GM12891 (cell line): ENCODE measurements at places on chromosomes 11 and 22.

- DNase-seq: no peak
These were observed 33.4 kb downstream of the ARHGAP1 start for GRCh38 chr11:46667043-46667481.

DNA sequence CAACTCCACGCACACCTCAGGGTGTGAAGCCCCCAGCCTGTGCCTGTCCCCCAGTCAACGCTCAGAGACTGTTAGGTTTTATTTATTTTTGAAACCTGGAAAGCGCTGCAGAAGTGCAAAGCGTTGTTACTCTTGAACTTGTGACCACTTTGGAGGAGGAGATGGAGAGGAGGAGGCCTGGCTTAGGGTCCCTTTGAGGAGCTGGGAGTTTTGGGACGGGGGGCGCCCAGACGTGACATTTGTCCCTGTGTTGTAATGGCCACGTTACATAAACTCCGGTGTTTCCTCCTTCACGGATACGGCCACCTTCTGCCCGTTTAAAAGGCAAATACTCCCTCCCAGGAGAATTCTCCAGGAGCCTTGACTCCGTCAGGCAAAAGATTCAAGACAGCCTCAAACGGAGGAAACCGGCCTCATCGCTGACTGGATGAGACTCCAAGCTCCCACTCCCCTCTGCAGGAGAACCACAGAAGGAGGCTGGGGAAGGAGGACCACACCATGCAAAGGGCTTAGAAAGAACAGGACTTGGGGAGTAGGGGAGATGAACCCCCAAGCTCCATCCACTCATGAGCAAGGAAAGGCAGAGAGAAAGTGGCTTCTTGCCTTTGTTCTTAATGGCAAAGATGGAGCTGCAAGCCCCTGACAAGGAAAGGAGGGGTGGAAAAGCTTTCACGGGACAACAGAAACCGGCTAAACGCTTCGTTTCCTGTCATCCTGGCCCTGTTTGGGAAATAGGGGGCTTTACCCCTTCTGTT lies 630 bp downstream of the PIK3IP1 start:
- no peak for DNase-seq

DNA sequence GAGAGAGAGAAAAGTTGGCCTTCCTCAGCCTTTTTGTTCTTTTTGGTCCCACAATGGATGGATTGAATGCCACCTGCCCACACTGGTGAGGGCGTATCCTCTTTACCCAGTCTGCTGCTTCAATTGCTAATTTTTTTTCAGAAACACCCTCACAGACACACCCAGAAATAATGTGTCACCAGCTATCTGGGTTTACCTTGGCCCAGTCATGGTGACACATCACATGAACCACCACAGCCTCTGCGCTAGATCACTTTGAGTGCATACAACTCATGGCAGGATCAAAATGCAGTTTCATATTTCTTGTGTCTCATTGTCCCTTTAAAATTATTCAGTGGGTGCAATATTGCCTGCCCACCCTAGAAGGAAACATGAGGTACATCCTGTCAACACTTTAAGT lies 63.3 kb downstream of the ADAMTS15 start:
- no peak for DNase-seq

- DNase-seq: no peak
These were observed 6.8 kb downstream of the ALDH3B2 start for GRCh38 chr11:67667490-67668191.

GRCh38 chr11:12806113-12806512 lies 131.9 kb downstream of the TEAD1 start:
- no peak for DNase-seq

- DNase-seq: no peak
These were observed 21.7 kb upstream of the ARFGAP3 start for GRCh38 chr22:42878561-42879305.

DNA sequence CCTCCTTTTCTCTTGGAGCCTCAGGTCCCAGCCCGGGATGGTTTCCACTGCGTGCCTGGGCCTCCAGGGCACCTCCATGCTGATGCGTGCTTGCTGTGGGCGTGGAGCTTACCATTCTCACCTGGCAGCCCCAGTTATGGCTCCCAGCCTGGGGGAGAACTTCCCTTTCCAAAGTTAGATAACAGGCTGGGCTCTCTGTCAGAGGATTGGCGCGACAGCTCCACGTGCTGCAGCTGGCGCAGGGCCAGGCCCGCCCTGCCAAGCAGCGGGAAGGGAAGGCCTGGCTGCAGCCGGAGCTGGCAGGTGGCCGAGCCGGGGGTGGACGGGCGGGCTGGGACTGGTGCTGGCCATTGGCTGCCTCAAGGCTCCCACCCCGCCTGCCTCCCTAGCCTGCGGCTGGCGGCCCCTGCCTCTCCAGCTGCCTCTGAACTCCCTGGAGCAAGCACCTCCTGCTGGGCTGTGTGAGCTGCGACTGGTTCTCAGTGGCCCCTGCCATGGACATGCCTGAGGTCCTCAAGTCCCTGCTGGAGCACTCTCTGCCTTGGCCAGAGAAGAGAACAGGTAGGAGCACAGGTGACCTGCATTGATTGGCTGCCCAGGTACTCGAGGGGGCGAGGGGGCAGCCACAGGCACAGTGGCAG lies 14.6 kb upstream of the TEF start:
- DNase-seq: no peak
